ENCODE measurements at places on chromosomes 6 and 20. TPM values are rescaled to one million over a fixed set of nuclear protein-coding genes. Genes with fewer than 3 reads are reported as not detected.

DNA sequence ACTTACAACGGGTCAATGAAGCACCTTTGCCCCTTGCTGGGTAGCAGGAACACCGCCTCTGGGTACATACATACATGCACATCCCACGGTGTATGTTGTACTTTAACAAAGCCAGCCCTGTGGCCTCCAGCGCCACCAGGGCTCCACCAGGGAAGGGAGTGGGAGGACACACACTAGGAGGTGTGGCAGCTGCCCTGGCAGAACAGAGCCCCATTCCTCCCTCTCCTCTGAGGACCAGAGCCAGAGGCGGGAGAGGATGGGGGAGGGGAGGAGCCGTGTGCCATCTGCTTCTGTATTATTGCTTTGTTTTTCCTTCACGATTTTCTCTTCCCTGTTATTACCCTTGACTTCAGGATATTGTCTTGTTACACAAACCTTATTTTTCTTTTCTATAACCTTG lies 105.8 kb upstream of the TRAF3IP2 start:
- no peak for DNase-seq
- H3K4me3 ChIP-seq: no peak overlapping the region
- H3K4me1 ChIP-seq: peaks cover 53% of the 10 kb centered on the region
- no peaks in the 10 kb centered on the region for H3K27me3 ChIP-seq
- peaks cover 79% of the 10 kb centered on the region for H3K36me3 ChIP-seq

DNA sequence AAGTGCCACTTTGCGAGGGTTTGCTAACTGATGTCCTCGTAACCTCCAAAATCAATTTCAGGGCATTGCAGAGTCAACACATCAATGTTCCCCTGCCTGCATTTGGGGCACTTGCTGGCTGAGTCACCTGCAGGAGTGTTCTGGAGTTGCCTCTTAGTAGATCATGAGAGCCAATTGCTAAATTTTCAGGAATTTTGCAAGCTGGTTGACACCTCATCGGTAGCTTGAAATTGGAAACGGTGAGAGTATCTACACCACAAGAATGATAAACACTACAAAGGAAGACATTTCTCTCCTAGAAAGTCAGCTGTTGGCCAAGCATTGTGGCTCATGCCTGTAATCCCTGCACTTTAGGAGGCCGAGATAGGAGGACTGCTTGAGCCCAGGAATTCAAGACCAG lies 10.8 kb upstream of the BFSP1 start:
- H3K27me3 ChIP-seq: no peaks in the 10 kb centered on the region
- DNase-seq: no peak
- H3K4me1 ChIP-seq: no peaks in the 10 kb centered on the region
- no peak overlapping the region for H3K27ac ChIP-seq
- no peak overlapping the region for H3K4me3 ChIP-seq

DNA sequence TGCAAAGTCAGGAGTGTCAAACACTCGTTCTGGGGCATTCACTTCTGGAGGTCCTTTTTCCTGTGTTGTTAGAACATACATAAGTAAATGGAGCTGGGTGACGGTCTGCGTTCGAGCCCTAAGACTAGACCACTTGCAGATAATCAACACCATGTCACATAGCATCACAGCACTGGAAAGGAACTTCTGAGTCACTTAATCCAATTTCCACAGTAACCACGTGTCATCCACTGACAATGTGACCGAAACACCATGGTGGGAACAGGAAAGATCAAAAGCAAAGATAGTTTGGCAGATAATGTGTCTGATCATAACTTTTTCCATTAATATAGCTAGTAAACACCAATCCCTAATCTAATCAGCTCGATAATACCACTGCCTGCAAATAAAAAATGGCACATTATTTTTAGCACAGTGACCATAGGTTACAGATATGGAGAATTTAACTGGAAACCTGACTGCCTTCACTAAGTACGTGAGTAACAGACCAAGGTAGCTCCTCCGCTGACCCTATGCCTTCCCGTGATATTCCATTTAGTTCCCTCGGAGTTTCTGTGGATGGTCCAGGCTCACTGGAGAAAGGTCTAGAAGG lies 34.8 kb downstream of the WRNIP1 start:
- no peak overlapping the region for H3K4me3 ChIP-seq
- peaks cover 7% of the 10 kb centered on the region for H3K4me1 ChIP-seq
- no peak overlapping the region for H3K27ac ChIP-seq
- no peaks in the 10 kb centered on the region for H3K36me3 ChIP-seq
- no peaks in the 10 kb centered on the region for H3K27me3 ChIP-seq
- no peak for DNase-seq

- no peak overlapping the region for H3K4me3 ChIP-seq
- H3K27me3 ChIP-seq: no peaks in the 10 kb centered on the region
- no peaks in the 10 kb centered on the region for H3K4me1 ChIP-seq
- DNase-seq: no peak
- no peaks in the 10 kb centered on the region for H3K36me3 ChIP-seq
- H3K27ac ChIP-seq: no peak overlapping the region
These were observed 857.3 kb downstream of the FRK start for GRCh38 chr6:115203381-115203780.

GRCh38 chr6:118963003-118963402 lies 28.0 kb upstream of the MCM9 start:
- no peak overlapping the region for H3K27ac ChIP-seq
- H3K27me3 ChIP-seq: no peaks in the 10 kb centered on the region
- DNase-seq: no peak
- H3K36me3 ChIP-seq: no peaks in the 10 kb centered on the region

- no peak for DNase-seq
- H3K27me3 ChIP-seq: peaks cover 3% of the 10 kb centered on the region
- H3K4me3 ChIP-seq: no peak overlapping the region
- H3K4me1 ChIP-seq: no peaks in the 10 kb centered on the region
These were observed 186.1 kb downstream of the UNC5CL start for GRCh38 chr6:40852779-40853373.

The IL17F gene
- total RNA-seq: not detected
